ENCODE measurements at places on chromosomes 5 and 9. TPM values are rescaled to one million over a fixed set of nuclear protein-coding genes. Genes with fewer than 3 reads are reported as not detected.

Gene LPAR1
- total RNA-seq: 220 TPM

Gene GRXCR2
- total RNA-seq: not detected

Gene SHISAL2B
- total RNA-seq: not detected

Gene MARCOL
- total RNA-seq: not detected

Gene PPIC
- total RNA-seq: 57.7 TPM

Gene PCDHB9
- 0.17 TPM for total RNA-seq

Gene ADRA1B
- not detected for total RNA-seq

Gene C5orf34
- 1.3 TPM for total RNA-seq

Gene LCN9
- total RNA-seq: not detected

Gene CDH9
- not detected for total RNA-seq

Gene RUFY1
- 52.5 TPM for total RNA-seq

Gene ELOVL7
- 0.33 TPM for total RNA-seq

Data from smooth muscle cell of trachea (primary cell).